ENCODE measurements at places on chromosomes 3 and 15. TPM values are rescaled to one million over a fixed set of nuclear protein-coding genes. Genes with fewer than 3 reads are reported as not detected.

DNA sequence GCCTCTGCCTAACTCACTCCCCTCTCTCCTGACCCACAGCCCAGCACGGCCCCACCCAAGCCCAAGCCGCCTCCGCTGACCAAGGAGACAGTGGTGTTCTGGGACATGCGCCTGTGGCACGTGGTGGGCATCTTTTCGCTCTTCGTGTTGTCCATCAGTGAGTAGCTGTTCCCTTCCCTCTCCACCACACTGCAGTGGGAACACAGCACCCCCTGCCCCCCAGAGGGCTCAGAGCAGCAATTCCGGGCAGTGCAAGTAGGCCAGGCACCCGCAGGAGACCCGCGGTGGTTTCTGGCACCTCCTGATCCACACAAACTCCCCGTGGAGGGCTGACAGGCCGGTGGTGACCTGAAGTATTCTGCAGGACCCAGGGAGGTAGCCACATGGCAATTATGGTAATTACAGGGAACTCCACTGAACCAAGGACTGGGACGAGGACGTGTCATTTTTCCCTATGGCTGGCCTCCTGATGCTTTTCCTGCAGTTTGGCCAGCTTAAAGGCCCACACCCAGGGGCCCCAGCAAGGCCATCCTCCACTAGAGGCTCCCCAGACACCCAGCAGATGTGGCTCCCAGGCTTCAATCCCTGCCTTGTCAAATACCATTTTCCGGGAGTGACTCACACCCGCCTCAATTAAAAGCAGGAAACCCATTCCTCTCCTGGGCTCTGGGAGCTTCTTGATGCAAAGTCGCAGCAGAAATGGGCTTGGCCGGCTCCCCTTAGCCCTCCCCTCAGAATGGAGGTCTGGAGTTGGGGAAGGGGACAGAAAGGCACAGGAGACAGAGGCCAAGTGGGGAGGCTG lies 4.8 kb downstream of the TMIE start:
- H3K27me3 ChIP-seq: peaks cover 12% of the 10 kb centered on the region
- DNase-seq: peak; percentile 67
- no peaks in the 10 kb centered on the region for H3K4me1 ChIP-seq
- H3K27ac ChIP-seq: no peak overlapping the region
- no peak overlapping the region for H3K4me3 ChIP-seq

GRCh38 chr3:128936341-128936740 lies 56.9 kb downstream of the ACAD9 start:
- H3K27me3 ChIP-seq: peaks cover 8% of the 10 kb centered on the region
- no peak overlapping the region for H3K27ac ChIP-seq
- no peaks in the 10 kb centered on the region for H3K4me1 ChIP-seq
- no peaks in the 10 kb centered on the region for H3K36me3 ChIP-seq

DNA sequence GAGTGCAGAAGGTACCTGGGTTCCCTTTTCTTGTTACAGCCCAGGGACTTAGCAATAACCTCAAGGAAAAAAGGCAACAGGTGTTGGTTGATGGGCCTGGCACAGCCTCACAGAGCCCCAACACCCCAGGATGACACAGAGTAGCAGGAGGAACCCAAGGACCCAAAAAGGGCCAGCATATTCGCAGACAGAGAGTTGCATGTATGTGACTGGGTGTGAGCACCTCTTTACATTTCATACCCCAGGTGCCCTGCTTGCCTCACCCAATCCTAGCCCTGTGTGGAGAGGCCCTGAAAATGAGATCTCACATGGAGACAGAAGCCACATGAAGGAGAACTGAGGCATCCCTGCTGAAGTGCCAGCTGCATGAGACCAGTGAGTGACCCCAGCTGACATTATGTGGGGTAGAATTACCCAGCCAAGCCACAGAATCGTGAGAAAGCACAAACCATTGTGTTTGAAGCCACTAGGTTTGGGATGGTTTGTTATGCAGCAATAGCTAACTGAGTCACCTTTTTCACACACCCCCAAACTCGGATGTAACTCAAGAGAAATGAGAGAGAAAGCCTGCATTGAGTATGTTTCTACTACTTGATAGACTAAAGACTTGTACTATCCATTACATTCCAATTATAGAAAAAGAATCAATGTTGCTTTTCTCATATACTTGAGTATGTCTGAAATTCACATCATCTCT lies 26.2 kb upstream of the HHATL start:
- no peak for DNase-seq
- H3K4me3 ChIP-seq: no peak overlapping the region
- no peak overlapping the region for H3K27ac ChIP-seq

GRCh38 chr3:155069729-155070128 lies 10.4 kb upstream of the MME start:
- no peak overlapping the region for H3K4me3 ChIP-seq
- no peaks in the 10 kb centered on the region for H3K4me1 ChIP-seq
- H3K27me3 ChIP-seq: no peaks in the 10 kb centered on the region
- no peaks in the 10 kb centered on the region for H3K36me3 ChIP-seq

DNA sequence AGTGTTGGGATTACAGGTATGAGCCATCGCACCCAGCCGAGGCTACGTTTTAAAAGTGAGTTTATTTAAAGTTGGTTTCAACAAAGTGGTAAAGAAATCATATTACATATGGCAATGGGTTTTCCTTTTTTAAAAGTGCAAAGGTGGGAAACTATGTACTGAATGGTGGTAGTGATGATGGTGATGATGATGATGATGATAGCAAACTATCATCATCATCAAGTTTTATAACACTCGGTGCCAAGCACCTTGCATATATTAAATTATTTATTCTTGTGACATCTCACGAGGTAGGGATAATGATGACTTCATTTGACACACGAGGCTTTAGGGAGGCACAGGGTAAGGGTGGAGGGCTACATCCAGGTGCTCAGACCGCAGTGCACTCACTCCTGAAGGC lies 64.3 kb downstream of the BDH1 start:
- H3K27ac ChIP-seq: no peak overlapping the region
- no peaks in the 10 kb centered on the region for H3K4me1 ChIP-seq
- no peaks in the 10 kb centered on the region for H3K27me3 ChIP-seq
- H3K36me3 ChIP-seq: no peaks in the 10 kb centered on the region
- no peak for DNase-seq

Gene UBA7
- 1.5 TPM for total RNA-seq

Gene SRGAP3
- total RNA-seq: 15.7 TPM

GRCh38 chr3:36215241-36215640 lies 165.1 kb upstream of the STAC start:
- H3K4me3 ChIP-seq: no peak overlapping the region
- H3K4me1 ChIP-seq: no peaks in the 10 kb centered on the region
- H3K36me3 ChIP-seq: no peaks in the 10 kb centered on the region
- DNase-seq: no peak

Gene LRRC31
- total RNA-seq: not detected

- no peak overlapping the region for H3K27ac ChIP-seq
- peaks cover 15% of the 10 kb centered on the region for H3K36me3 ChIP-seq
- no peak overlapping the region for H3K4me3 ChIP-seq
- no peaks in the 10 kb centered on the region for H3K27me3 ChIP-seq
- no peak for DNase-seq
- no peaks in the 10 kb centered on the region for H3K4me1 ChIP-seq
Observed at GRCh38 chr3:123297627-123297899, 95.8 kb downstream of the SEC22A start.

DNA sequence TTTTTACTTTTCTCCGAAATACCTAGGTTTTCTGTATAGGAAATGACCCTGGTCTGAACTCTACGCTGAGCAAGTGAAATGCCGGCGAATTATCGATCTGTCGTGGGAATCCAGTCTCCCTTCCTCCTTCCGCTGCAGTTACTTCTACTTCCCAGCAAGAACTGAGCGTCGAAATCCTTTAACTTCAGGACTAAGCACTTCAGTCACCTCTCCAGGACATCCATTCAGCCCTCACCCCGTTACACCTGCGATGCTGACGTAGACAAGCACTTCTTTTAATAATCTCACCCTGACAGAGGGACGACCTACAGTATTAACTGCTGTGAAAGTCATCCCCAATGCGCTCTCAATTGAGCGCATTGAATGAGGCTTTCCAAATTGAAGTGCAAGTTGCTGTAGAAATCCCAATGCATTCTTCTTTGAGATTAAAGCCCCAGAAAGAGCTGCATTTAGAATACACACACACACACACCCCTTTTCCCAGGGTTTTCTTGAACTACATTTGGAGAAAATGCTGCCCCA lies 1.3 kb downstream of the TOP2B start:
- no peaks in the 10 kb centered on the region for H3K36me3 ChIP-seq
- peak overlapping the region; percentile 70 for H3K4me3 ChIP-seq
- peaks cover 38% of the 10 kb centered on the region for H3K4me1 ChIP-seq
- H3K27me3 ChIP-seq: no peaks in the 10 kb centered on the region
- H3K27ac ChIP-seq: peak overlapping the region; percentile 99

GRCh38 chr3:137468446-137468845 lies 295.7 kb upstream of the SOX14 start:
- H3K4me1 ChIP-seq: peaks cover 28% of the 10 kb centered on the region
- no peak overlapping the region for H3K27ac ChIP-seq
- H3K36me3 ChIP-seq: no peaks in the 10 kb centered on the region
- DNase-seq: no peak

- no peaks in the 10 kb centered on the region for H3K27me3 ChIP-seq
- H3K4me1 ChIP-seq: no peaks in the 10 kb centered on the region
- DNase-seq: no peak
- H3K4me3 ChIP-seq: no peak overlapping the region
- no peaks in the 10 kb centered on the region for H3K36me3 ChIP-seq
Observed at GRCh38 chr3:99868311-99868646, 50.6 kb downstream of the CMSS1 start.

GRCh38 chr3:160450846-160451245 lies 1.3 kb upstream of the TRIM59 start:
- no peak for DNase-seq
- H3K36me3 ChIP-seq: no peaks in the 10 kb centered on the region
- no peaks in the 10 kb centered on the region for H3K27me3 ChIP-seq

- H3K36me3 ChIP-seq: no peaks in the 10 kb centered on the region
- DNase-seq: no peak
- no peaks in the 10 kb centered on the region for H3K27me3 ChIP-seq
- no peak overlapping the region for H3K4me3 ChIP-seq
Observed at GRCh38 chr15:44092221-44092620, 102.8 kb downstream of the FRMD5 start.

GRCh38 chr3:111998636-111999483 lies at the start of gene TAGLN3:
Gene TAGLN3, plus strand, starts transcription at chr3:111998922. Its CDS starts 501 bp downstream, at chr3:111999423.
- H3K27ac ChIP-seq: no peak within 1 kb of the TSS
- peak; percentile 50 for DNase-seq
- peaks cover 51% of the 10 kb centered on the region for H3K27me3 ChIP-seq
- peaks cover 8% of the 10 kb centered on the region for H3K4me1 ChIP-seq
- H3K4me3 ChIP-seq: peak within 1 kb of the TSS; percentile 41

DNA sequence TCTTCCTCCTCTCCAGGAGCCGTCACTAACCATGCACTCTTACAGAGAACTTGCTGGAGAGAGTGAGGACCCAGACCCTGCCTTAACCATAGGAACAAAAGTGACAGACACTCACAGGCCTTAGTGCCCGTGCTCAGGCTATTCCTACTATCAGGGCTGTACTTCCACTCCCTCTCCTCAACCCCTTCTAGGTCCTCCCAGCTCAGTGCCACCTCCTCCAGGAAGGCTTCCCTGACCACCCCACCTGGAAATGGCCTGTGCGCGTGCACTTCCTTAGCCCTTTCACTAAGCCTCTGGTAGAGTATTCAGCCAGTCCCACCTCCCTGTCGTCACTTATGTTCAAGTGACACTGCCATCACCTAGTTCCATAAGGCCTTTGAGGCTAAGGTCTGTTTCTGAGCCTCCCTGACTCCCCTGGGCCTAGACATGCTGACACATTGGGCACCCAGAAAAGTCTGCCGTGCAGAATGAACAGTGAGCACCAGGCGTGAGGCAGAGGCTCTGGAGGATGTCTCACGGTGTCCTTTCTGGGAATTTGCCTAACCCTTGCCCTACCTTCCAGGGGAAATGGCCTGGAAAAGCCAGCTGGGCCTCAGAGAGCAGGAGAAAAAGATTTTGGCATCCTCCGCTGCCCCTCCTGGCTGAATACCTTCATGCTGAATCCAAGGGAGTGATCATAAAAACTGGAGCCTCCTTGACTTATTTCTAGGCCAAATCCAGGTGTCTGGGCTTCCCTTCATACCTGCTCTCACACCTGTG lies 108.6 kb upstream of the SMAD3 start:
- H3K27ac ChIP-seq: no peak overlapping the region
- H3K4me3 ChIP-seq: no peak overlapping the region
- no peak for DNase-seq
- peaks cover 3% of the 10 kb centered on the region for H3K27me3 ChIP-seq

Gene IL5RA
- 0.07 TPM for total RNA-seq

Gene CPNE9
- not detected for total RNA-seq

DNA sequence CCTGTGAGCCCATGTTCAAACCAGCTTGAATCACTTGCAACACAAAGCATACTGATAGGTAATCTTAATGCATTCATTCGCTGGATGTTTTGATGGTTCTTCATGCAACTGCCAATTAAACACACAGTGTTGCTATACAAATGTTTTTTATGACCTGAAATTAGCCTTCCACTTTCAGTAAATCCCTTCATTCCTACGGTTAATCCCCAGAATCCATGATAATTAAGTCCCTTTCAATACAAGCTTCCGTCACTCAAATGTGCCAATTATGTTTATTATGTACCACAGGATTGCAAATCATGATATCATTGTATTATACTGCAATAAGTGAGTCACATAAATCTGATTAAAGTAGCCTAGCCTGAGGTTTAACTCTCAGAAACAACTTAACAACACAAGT lies 14.5 kb upstream of the LYZL4 start:
- no peaks in the 10 kb centered on the region for H3K36me3 ChIP-seq
- H3K27ac ChIP-seq: no peak overlapping the region
- H3K4me3 ChIP-seq: no peak overlapping the region
- H3K4me1 ChIP-seq: peaks cover 5% of the 10 kb centered on the region
- H3K27me3 ChIP-seq: no peaks in the 10 kb centered on the region

Gene NMNAT3
- total RNA-seq: 16.0 TPM

DNA sequence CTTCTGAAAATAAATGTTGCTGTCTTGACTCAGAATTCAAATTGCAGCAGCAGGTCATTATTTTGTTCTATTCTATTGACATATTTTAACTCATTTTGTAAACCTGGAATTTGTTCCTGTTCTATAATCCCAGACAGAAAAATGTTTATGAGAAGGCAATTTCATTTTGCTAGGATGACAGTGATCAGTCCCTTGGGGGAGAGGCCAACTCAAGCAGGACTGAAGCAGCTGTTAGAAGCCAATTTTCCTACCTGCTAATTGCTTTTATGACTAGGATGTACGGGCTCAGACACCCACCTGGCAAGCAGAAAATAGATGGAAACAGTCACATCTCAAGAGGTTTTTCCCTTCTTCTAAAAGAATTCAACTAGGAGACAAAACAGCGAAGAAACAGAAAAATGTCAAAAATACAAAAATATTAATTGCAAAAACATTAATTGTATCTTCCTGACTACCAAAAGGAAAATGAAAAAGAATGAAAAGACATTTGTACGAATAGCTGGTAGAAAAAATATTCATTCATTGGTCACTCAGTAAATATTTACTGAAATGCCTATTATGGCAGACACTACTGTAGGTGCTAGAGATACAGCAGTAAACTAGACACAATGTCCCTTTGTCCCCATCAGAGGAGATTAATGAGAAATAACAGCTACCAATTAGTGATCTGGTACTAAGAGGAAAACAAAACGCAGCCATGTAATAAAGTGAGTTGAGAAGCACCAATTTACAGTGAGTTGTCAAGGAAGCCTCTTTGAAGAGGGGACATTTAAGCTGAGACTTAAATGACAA lies 73.5 kb downstream of the PEAK1 start:
- H3K27ac ChIP-seq: peak overlapping the region; percentile 82
- DNase-seq: no peak
- no peaks in the 10 kb centered on the region for H3K27me3 ChIP-seq
- H3K4me3 ChIP-seq: no peak overlapping the region
- H3K4me1 ChIP-seq: peaks cover 18% of the 10 kb centered on the region

Gene ZNF385D
- total RNA-seq: 1.3 TPM

GRCh38 chr3:49705390-49705960 lies 14.0 kb downstream of the AMIGO3 start:
- H3K27me3 ChIP-seq: no peaks in the 10 kb centered on the region
- H3K4me3 ChIP-seq: no peak overlapping the region
- DNase-seq: no peak
